ENCODE measurements at places on chromosomes 11 and 22.

GRCh38 chr11:125387901-125388300 lies 108.2 kb downstream of the FEZ1 start:
- no peak for DNase-seq

DNA sequence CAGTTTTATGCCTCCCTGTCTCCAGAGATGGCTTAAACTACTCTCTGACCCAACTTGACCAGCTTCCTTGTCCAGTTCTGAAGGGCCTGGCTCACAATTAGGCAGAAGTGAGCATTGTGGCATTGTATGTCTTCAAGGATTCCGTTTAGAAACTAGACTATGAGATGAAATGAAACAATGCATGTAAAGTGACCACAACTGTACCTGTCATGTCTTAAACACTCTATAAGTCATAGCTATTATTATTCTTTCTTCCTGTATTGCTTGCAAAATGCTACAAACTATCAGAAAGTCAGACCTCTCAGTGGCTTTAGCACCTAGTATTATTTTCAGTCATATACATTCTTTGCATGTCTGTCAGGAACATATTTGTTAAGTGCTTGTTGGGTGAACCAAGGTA lies 127.9 kb upstream of the MTMR2 start:
- DNase-seq = no peak

DNA sequence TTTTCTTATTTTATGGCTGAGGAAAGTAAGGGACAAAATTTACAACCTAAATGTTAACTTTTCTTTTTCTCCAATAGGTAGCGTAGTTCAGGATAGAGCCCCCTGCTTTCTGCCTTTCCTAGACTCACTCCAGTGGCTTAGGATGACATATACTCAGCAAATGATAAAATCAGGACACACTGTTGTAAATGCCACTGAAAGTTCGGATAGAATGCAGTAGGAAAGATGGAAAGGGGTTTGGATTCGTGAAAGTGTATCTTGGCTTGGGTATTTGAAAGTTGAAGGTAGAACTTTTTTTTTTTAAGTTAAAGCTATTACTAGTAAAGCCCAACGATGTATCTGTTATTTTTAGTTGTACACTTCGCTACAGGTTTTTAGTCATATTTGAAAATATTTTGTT lies 2.2 kb downstream of the DYNC2H1 start:
- no peak for DNase-seq

DNA sequence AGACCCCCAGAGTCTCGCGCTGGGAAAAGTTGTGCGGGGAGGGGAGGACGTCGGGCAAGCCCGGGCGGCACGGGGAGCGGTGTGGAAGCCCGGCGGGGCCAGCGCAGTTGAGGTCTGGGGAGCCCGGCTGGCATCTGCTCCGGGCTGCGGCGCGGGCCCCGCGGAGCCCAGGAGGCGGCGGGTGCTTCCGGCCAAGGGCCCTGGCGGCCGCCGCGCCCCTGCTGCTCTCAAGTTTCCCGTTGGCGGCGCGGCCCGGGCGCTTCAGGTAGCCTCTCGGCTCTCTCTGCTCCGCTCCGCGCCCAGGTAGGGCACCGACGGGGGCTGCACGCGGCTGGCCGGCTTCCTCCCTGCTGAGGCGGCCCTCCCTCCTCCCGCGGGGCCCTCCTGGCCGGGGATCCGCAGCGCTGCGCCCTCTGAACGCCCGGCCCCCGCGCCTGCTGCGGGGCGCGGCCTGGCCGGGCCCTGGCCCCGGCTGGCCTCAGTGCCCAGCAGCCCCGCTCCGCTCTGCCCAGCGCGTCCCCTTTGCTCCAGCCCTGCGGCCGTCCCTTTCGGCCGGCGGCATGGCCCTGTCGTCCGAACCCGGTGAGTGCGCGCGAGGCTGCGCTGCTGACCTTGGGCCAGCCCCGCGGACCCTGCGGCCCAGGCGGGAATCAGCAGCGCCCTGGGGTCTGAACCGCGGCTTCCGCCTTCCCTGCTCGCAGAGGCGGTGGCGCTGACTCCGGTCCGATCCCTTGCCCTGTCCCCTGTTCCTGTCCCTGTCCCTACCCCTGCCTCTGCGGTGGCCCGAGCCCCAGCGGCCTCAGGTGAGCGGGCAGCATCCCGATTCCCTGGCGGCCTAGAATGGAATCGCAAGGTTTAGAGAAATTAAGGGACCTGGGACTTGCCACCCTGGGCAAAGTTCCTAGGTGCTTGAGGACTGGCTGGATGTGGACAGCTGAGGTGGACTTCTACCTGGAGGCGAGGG lies 4.3 kb upstream of the AMPD3 start:
- DNase-seq = peak; percentile 6

GRCh38 chr22:30742291-30743256 lies 47.9 kb downstream of the OSBP2 start:
- DNase-seq = no peak

DNA sequence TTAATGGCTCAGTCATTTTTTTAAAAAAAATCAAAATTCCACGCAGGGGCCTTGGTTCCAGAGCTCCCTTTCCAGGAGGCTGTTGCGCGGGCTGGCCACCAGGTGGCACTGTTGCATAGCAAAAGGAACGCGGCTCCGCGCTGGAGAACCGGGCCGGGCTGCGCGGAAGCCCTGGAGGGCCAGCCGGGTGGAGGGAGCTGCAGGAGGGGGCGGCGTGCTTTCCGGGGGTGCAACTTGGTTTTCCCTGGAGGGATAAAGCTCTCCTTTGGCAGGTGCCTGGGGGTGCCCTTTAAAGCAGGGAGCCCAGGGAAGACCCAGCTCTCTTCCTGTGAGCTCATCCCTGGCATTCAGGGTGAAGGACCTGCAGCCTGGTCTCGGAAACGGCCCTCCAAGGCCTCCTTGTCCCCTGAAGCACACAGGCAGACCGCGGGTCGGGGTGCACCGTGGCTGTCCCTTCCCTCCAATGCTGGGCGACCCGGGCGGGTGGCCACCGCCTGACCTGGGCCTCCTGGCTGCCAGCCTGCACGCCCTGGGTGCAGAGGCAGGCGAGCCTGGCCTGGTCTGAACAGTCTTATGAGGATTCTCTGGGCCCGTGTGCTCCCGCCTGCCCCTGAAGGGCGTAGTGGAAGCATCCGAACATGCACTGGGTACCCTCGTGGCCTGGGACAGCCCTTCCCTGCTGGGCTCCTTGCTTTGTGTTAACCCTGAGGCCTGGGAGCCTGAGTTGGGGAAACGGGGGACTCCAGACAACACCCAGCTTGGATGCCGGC lies 23.4 kb downstream of the KRTAP5-5 start:
- peak; percentile 31 for DNase-seq

GRCh38 chr11:19279451-19279850 lies 38.7 kb upstream of the E2F8 start:
- peak; percentile 14 for DNase-seq

DNA sequence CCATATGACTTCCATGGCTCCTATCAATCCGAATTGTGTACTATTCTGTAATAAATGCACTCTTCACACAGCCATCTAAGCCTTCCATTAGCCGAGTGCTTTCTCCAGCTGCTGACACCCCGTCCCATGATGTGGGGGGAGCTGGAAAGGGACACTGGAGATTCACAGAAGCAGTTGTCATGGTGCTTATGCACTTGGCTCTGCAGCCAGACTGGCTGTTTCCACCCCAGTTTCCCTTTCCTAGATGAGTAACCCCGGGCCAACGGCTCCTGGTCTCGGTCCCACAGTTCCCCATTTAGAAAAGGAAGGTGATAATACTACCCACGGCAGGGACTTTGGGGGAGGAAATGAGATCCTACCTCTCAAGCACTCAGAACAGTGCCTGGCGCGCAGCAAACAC lies 244.9 kb upstream of the SYN3 start:
- no peak for DNase-seq

- no peak for DNase-seq
These were observed 63.8 kb downstream of the TRIM29 start for GRCh38 chr11:120074076-120074475.

DNA sequence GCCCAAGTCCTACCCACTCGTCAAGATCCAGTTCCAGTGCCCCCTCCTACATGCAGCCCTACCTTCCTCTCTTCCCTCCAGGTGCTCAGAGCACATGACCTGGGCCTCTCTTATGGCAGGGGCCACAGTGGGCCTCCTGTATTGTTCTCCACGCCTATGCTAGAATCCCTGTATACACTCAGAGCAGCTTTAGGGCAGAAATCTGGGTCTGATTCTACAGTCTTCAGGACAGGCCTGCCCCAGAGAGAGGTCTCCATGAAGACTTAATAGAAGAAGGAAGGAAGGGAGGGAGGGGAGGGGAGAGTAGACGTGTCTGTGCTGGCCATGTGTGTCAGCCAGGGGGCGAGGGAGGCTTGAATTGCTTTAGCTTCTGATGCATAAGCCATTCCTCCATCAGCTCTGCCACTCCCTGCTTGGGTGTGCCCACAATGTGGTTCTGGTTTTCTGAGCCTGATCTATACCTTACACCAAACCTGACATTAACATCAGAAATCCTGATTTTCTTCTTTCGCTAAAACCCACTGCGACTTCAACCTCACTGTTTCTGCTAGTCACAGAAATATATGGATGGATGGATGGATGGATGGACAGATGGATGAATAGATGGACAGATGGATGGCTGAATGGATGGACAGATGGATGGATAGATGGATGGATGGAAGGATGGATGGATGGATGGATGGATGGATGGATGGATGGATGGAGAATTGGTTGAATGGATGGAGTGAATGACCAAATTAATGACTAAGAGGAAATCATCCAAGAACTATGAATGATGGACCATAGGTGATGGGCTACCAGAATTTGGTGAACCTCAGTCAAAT lies 56.6 kb upstream of the PRDM11 start:
- peak; percentile 39 for DNase-seq

- DNase-seq = no peak
These were observed 47.0 kb downstream of the SWAP70 start for GRCh38 chr11:9710852-9711251.

- DNase-seq = no peak
These were observed 36.9 kb downstream of the LIF start for GRCh38 chr22:30209642-30210041.

DNA sequence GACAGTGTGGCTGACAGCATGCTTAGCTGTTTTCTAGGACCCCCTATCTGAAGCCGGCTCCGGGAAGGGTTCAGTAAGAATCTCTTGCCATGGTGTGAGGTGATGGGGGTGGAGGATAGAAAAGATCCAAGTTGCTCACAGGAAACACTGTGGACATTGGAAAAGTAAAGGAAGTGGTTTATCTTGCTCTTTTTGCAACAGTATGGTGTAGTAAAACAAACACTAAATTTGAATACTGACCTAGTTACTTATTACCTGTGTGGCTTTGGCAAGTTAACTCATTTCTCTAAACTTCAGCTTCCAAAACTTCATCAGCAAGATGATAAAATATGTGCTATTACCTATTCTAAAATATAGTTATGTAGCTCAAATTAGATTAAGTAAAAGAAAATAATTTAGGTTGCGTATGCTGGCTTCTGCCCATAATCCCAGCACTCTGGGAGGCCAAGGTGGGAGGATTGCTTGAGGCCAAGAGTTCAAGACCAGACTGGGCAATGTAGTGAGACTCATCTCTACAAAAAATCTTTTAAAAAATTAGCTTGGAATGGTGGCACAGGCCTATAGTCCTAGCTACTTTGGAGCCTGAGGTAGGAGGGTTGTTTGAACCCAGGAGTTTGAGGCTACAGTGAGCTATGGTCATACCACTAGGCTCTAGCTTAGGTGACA lies 51.6 kb upstream of the APOA1 start:
- no peak for DNase-seq

DNA sequence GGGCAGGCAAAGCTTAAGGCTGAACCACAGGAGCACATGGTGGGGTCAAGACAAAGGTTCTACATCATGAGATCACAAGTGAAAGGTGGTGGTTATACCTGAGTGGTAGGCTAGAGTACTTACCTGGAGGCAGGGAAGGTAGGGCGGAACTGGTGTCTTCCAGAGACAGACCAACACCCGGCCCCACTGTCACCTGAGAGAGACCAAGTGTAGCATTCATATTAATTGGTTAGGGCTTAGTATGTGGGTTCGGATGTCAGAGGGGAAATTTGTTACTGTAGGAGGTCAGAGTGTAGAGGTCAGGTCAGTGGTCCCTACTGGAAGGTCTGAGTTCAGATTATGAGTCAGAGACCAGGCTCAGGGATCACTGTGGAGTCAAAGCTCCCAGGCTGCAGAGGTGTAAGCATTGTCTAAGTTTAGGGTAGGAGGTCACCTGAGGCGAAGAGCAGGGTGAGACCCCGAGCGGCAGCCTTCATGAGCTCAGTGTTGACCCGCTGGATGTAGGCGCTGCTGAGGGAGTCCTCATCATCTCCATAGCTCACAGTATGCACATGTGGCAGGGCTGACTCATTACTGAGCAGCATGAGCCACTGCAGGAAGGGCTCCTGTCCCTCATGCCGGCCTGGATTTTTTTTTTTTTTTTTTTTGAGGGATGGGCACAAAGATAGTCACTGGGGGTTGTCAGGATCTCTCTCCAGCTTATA lies 3.2 kb downstream of the TPP1 start:
- no peak for DNase-seq

GRCh38 chr22:27344546-27344945 lies 457.0 kb downstream of the MN1 start:
- DNase-seq = no peak

GRCh38 chr11:47656260-47656885 lies 14.0 kb upstream of the MTCH2 start:
- DNase-seq = no peak

DNA sequence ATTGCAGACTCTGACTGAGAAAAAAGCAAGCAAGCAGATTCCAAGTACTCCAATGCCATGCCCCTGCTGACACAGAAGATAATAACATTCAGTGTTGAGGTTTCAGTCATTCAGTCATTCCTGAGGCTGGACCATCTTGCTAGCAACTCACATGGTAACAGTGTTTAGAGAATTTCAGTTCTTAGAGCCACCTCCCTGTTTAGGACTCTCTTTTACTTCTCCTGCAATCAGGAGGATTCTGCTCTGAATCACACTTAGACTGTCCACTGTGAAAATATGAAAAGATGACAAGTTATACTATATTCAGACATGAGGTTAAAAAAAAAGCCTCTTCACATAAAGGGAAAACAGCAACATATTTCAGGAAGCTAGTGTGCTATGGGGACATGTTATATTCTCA lies 183.9 kb upstream of the CTSC start:
- DNase-seq = no peak

- no peak for DNase-seq
These were observed 14.4 kb downstream of the TSKU start for GRCh38 chr11:76797341-76798201.

- DNase-seq = no peak
These were observed 304.8 kb upstream of the DDI1 start for GRCh38 chr11:103731670-103732069.

Data from Kasumi-1 (cell line).